ENCODE measurements at places on chromosomes 16 and 17.

DNA sequence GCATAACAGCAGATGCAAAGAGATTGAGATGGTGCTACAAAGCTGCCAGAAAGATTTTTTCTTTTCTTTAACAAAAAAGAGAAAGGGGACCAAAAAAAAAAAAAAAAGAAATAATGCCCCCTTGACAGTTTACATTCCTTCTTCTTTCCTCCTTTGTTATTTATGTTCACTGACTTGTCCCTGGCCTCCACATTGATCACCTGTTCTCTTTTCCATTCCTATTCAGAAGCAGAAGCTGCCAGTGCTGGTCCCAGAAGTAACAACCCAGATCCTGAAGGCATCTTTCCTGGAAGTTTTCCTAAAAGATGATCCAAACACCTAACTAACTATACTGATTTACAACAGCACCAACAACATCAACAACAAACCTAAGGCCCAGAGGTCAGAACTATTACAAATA, 728.1 kb downstream of the KCNJ2 start:
- DNase-seq: no peak

DNA sequence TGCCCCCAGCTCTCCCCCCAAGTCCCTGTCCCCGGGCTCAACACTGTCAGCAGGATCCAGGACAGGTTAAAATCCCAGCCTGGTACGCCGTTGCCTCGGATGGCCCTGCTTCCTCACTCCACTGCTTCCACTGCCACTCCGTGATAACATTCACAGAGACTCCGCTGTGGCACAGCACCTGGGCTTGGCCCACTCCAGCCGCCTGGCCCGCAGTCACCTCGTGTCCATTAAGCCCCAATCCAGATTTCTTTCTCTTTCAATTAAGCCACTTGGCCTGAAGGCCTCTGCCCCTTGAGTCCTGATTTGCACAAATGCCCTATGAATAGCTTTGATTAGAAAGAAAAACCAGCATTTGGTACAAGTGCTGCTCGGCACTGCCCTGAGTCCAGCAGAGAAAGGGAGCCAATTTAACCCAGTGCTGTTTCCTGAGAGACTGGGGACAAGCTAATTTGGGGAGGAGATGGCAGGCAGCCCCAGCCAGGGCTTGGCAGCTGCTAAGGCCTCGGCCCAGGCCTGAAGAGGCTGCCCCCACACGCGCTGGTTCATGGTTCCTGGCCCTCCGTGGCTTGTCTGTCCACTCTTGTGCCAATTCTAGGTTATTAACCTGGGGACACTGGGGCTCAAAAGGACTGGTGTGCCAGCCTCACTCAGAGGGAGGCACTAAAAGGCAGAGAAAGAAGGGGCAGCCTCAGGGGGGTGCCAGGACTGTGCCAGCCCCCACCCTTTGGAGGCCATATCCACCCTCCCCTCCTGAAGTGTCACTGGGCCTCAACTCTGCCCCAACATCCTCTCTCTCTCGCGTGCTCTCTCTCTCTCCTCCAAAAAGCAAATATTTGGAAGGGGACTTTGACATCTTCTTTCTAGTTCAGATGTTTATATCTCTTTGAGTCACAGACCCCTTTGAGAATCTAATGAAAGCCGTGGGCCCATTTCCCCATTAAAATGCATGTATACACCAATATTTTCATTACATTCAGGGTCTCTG, 29.8 kb upstream of the SPPL2C start:
- DNase-seq: no peak

DNA sequence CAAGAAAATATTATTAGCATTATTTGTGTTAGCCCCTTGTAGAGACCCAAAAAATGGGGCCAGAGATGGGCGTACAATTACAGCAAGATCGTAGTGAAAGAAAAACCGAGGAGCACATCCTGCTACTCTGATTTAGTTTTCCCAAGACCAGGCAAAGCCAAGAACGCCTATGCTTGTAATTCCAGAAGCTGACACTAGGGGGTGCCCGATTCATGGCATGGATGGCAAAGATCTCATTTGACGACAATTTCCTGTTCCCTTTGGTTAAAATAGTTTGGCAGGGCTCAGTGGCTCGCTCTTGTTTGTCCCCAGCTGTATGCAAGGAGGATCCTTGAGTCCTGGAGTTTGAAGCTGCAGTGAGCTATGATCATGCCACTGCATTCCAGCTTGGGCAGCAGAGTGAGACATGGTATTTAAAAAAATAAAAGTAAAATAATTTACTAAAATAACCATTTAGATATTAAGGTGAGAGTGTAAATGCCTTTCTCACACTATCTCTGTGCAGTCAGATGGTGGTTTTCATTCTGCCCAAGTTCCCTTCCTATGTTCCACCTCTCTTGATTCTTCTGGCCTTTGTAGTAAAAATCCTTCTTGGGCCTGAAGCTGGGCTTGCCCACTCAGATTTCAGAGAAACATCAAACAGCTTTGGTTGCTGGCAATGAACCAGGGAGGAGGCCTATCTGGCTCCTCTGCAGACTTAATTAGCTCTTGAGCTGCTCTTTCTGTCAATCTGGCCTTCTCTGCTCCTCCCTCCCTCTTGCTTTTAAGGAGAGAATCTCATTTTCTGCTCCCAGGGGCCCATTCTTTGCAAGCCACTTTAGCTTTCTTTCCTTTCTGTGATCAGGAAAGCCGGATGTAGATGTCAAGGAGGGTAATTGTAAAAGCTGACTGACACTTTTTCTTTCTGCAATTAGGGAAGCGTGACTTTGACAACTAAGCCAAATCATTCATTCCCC, 31.2 kb downstream of the TMEM238L start:
- peak; percentile 86 for DNase-seq

DNA sequence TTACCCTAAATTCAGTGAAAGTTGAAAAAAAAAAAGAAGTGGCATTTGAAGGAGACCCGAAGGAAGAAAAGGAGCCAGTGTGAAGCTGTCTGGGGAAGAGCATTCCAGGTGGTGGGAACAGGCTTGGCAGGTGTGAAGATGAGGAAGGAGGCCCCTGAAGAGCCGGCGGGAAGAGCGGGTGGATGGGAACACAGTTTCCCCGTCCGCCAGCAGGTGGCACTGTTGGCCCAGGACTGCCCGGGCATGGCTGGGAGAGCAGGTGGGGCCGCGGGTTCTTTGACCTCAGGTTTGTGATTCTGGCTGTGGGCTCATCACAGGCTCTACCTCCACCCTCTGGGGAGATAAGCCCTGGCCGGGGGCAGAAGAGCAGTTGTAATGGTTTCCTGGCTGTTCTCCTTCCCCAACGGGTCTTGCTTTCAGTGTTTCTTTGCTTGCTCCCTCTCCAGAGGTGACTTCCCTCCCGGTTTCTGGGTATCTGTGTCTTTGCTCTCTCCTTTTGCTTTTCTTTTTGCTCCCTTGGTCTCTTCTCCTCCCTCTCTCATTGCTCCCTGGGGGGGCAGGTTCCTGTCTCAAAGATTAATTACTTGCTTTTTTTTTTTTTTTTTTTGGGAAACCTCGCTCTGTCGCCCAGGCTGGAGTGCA, 32.3 kb downstream of the RAP1GAP2 start:
- DNase-seq: peak; percentile 98

- no peak for DNase-seq
Observed at GRCh38 chr16:50316848-50317630, 50.7 kb downstream of the ADCY7 start.

- no peak for DNase-seq
Observed at GRCh38 chr17:17664064-17664452, 17.2 kb upstream of the RAI1 start.

GRCh38 chr17:60524463-60525327, 1.3 kb downstream of the APPBP2 start:
- DNase-seq: no peak

DNA sequence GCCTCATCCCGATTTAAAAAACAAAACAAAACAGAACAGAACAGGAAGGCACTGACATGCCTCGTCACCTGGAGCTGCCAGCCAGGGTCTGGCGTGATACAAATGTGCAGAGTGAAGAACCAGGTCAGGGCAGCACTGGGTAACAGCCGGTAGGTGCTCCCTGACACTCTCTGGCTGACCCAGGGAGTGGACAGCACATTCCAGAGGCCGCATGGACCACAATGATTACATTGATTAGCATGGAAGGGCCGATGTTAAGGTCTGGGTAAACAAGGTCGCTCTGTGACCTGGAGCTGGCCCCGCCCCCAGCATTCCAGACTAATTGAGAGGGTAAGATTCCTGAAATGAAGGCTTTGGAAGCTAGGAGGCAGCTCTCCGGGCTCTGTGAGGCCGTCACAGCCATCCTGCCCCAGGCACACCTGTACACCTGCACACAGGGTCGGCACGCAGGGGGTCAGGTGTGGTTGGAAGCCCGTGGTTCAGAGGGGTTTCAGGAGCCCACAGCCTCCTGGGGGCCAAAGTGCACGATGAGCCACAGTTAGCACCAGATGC, 21.4 kb downstream of the PIEZO1 start:
- DNase-seq: no peak

DNA sequence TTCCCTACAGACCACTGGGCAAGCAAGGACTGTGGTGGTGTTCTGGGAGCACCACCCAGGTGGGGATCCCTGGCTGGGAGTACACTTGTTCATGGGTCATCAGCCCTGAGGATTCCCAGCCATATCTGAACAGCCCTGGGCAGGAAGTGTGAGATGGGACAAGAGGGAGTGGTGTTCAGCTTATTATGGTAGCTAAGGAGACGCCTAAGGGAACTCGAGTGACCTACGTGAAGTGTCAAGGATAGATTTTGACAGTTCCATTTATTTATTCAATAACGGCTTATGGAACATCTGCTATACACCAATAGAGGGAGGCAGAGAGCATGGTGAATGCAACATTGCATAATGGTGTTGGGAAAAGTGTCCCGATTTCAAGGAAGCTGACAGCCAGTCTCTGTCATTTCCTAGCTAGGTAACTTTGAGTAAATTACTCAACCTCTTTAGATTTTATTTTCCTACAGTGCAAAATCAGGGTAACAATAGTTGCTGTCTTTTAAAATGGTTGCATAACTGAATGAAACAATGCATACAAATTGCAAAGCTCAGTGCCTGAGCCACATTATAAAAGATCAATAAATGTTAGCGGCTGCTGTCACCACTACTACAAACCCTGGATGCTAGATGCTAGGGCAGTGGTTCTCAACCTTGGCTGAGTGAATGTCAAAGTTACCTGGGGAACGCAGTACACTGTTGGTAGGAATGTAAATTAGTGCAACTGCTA, 534.1 kb downstream of the GRIN2A start:
- no peak for DNase-seq

GRCh38 chr17:50778471-50778870, 11.2 kb upstream of the ANKRD40CL start:
- no peak for DNase-seq
